Activated CD8-positive, alpha-beta memory T cell treated with anti-CD3 and anti-CD28 coated beads for 4 hours (primary cell): ENCODE measurements at places on chromosomes 4 and X.

GRCh38 chrX:16222151-16222550 is 54.9 kb downstream of the MAGEB17 start:
- no peak for DNase-seq

- DNase-seq = no peak
Observed at GRCh38 chr4:5387457-5387856, 320.9 kb downstream of the EVC2 start.

GRCh38 chr4:57158221-57158620 is 48.0 kb upstream of the IGFBP7 start:
- no peak for DNase-seq

GRCh38 chr4:185738820-185739219 is 73.2 kb downstream of the SORBS2 start:
- no peak for DNase-seq

GRCh38 chr4:163666332-163666873 is 171.9 kb downstream of the TMA16 start:
- no peak for DNase-seq

- DNase-seq = no peak
Observed at GRCh38 chr4:7790023-7790422, 149.6 kb downstream of the AFAP1 start.

GRCh38 chrX:11867610-11868345 is 109.7 kb downstream of the MSL3 start:
- no peak for DNase-seq

GRCh38 chr4:153488006-153488891 is 22.1 kb downstream of the TMEM131L start:
- peak; percentile 67 for DNase-seq

DNA sequence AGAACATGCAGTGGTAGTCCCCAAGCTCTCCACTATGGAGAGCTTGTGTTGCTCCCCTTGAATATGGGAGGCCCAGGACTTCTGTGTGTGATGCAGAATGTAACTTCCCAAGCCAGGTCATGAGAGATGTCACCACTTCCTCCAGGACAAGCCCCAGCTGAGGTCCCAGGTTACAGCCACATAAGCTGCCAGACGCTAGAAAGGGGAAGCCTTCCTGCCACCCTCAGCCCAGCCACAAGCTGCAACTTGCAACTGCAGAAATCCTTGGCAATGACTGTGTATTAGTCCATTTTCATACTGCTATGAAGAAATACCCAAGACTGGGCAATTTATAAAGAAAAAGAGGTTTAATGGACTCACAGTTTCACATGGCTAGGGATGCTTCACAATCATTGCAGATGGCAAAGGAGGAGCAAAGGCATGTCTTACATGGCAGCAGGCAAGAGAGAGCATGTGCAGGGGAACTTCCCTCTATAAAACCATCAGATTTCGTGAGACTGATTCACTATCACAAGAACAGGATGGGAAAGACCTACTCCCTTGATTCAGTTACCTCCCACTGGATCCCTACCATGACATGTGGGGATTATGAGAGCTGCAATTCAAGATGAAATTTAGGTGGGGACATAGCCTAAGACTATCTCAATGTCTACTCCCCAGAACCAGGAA is 91.5 kb upstream of the DHX15 start:
- no peak for DNase-seq

DNA sequence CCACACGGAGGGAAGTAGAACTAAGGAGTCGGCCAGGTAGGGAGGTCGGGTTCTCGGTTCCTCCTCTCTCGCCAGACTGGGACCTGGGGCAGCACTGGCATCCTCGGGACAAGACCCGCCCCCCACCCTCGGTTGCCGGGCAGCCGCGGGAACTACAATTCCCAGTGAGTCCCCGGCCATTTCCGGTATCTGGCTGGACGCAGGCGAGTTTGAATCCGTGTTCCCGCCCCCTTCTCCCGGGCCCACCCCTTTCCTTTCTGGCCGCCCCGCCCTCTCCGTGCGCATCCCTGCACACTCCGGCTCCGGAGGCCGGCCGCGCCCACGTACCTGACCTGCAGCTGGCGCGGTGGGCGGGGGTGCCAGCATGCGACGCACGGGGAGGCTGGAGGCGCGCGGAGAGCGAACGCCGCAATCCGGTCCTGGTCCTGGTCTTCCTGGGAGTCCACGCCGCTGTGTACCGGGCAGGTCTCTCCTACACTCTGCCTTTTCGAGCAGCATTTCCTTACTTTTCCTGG is 10.2 kb upstream of the DLG3 start:
- DNase-seq = peak; percentile 25

- DNase-seq = no peak
Observed at GRCh38 chr4:48130100-48130499, 4.0 kb downstream of the TXK start.

GRCh38 chr4:168805341-168805740 is 204.7 kb downstream of the CBR4 start:
- DNase-seq = no peak

GRCh38 chr4:1508161-1509160 is 102.2 kb upstream of the NKX1-1 start:
- no peak for DNase-seq

DNA sequence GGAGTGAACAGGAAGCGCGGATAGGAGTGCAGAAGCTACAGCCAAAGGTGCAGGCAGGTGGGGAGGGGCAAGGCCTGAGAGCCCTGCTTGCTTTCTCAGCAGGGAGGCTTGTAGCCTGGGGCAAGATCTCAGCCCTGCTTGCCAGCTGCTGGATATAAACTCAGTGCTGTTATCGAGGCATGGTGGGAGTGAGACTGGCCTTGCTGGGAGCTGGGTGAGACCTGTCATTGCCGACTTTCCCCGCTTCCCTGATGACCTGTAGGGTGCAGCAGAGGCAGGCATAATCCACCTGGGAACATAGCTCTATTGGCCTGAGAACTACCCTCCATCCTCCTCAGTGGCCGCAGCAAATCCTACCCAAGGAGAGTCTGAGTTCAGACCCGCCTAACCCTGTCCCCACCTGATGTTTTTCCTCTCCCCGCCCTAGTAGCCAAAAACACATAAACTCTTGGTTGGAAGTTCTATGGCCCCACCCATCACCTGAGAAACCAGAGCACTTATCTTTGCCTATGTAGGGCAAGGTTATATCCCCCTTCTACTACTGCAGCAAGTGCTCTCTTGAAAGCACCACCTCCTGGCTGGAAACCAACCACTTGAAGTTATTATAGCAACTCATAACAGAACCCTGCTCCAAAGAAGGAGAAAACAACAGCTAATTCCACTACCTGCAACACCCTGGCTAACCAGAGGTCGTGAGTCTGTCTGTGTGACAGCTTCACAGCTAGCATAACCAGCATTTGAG is 80.7 kb downstream of the FHIP1A start:
- no peak for DNase-seq

GRCh38 chr4:113826421-113826820 is 64.9 kb upstream of the CAMK2D start:
- DNase-seq = no peak

GRCh38 chrX:14050709-14051108 is 21.0 kb upstream of the GEMIN8 start:
- no peak for DNase-seq

GRCh38 chr4:143539670-143540023 is 26.1 kb downstream of the SMARCA5 start:
- no peak for DNase-seq
